Right kidney (tissue), 9 donors: ENCODE measurements at places on chromosomes 4 and X.

DNA sequence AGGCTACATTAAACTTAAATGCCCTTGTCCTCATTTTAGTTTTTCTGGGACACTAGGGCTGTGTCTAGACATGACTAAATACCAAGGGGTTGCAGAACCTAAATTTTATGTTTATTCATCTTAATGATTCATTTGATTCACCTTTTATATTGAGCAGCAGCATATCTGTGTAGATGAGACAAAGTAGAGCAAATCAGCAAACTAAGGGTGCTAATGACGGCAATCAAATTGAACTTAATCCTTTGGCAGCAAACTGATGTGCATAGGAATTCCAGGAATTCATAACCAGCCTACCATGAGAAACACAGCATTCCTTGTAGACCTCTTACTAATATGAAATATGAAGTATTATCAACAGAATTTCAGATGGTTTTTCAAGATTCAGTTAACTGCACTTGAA is 25.1 kb downstream of the EPHA5 start:
- no peak for DNase-seq

- no peak for DNase-seq
Measured at GRCh38 chr4:19711871-19712270, 539.8 kb upstream of the SLIT2 start.

DNA sequence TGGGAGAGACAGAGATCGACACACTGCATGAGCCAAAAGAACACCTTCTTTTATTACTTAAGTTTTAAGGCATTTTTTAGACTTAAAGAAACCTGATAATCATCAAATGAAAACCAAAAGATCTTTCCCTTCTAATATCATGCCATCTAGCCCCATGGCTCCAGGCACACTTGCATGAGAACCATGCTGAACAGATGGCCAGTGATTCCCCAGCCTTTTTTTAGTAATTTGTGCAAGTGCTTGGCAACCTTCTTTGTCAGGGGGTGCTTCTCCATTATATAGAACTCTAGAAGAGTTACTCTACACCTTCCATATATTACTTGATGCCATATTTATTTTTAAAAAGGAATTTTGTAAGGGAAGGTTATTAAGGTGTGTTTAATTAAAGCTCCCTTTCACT is 182.2 kb upstream of the TEX13C start:
- DNase-seq = no peak

GRCh38 chr4:169956091-169956843 is 69.9 kb downstream of the MFAP3L start:
- no peak for DNase-seq
